Uterine smooth muscle cell (primary cell): ENCODE measurements at places on chromosomes 2 and 18. TPM values are rescaled to one million over a fixed set of nuclear protein-coding genes. Genes with fewer than 3 reads are reported as not detected.

The FIGN gene
- total RNA-seq, result 1.4 and 1.7 TPM in 2 replicates

The MALL gene
- total RNA-seq, result 18.1 and 59.2 TPM in 2 replicates

The SERPINB11 gene
- total RNA-seq, result not detected in 2 replicates

The VWC2L gene
- total RNA-seq, result under 0.01 TPM in 1 of 2 replicates, not detected in the other

The PAX3 gene
- under 0.01 and 0.25 TPM in 2 replicates for total RNA-seq

The WDCP gene
- total RNA-seq, result 9.0 and 12.1 TPM in 2 replicates

The MC5R gene
- total RNA-seq, result not detected in 2 replicates

The RNF144A gene
- 12.0 TPM in 2 replicates for total RNA-seq

The MREG gene
- total RNA-seq, result 3.2 and 6.0 TPM in 2 replicates

The CACNB4 gene
- 0.33 and 0.87 TPM in 2 replicates for total RNA-seq
